ENCODE measurements at places on chromosomes 1 and 21.
A peak's percentile ranks its signal among the peaks of the same experiment; 100 is the strongest.

GRCh38 chr1:32724678-32725614 is 22.4 kb upstream of the SYNC start:
- no peak for DNase-seq

- DNase-seq = no peak
These were observed 2.8 kb downstream of the ARHGEF2 start for GRCh38 chr1:155975375-155976061.

GRCh38 chr1:193308438-193308837 is 122.0 kb upstream of the B3GALT2 start:
- DNase-seq = no peak

- DNase-seq = no peak
These were observed 101.1 kb downstream of the PRKAB2 start for GRCh38 chr1:147071142-147071541.

- DNase-seq = no peak
These were observed 77.7 kb downstream of the UROD start for GRCh38 chr1:45089711-45090110.

DNA sequence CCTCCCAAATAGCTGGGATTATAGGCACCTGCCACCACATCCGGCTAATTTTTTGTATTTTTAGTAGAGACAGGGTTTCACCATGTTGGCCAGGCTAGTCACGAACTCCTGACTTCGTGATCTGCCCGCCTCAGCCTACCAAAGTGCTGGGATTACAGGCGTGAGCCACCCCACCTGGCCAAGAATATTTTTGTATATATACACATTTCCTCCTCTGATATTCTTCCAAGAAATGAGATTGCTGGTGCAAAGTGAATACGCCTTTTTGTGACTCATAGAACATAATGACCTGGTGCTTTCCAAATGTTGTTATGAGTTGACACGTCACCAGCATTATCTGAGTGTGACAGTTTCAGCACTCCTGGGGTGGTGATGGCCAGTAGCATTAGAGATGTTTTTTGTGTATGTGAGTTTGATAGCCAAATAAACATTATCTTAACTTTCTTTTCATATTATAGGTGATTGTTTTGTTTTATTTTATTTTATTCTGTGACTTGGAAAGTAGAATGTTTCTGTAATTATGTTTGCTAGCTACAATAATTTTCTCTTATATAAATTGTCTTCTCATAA is 54.9 kb downstream of the KCNK1 start:
- DNase-seq = no peak

DNA sequence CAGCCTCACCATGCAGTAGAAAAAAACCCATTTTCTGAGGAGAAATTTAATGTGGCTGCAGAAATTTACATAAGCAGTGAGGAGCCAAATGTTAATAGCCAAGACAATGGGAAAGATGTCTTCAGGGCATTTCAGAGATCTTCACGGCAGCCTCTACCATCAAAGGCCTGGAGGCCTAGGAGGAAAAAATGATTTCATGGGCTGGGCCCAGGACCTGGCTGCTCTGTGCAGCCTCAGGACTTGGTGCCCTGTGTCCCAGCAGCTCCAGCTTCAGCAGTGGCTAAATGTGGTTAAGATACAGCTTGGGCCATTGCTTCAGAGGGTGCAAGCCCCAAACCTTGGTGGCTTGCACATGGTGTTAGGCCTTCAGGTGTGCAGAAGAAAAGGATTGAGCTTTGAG is 48.0 kb upstream of the PDE4B start:
- DNase-seq = no peak

DNA sequence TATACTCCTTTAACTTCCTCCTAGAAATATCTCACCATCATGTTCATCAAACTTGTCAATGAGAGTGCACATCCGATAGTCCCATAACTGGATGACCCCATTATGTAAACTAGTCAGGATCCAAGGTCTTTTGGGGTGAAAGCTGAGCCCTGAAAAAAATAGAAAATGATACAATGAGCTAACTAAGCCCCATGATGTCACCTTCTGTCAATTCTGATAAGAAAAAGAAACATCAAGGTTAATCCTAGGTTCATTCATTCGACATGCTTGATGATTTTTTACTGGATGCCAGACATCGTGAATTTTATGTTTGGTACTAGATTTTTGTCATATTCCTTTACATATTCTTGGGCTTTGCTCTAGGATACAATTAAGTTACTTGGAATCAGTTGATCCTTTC is 2.9 kb downstream of the COPA start:
- no peak for DNase-seq

DNA sequence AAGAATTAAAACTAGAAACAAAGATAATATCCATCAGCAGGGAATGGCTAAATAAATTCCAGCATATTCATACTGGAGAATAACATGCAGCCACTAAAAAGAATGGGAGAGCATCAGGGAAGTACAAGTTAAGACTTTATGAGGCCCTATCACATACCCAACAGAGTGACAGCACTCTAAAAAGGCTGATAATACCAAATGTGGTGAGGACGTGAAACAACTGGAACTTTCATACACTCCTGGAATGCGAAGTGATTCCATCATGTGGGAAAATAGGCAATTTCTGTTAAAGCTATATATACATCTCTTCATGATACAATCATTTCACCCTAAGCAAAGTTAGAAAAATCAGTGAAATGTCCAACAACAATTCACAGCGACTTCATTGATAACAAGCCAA is 42.6 kb downstream of the COL6A1 start:
- no peak for DNase-seq

- DNase-seq = no peak
These were observed 148.5 kb upstream of the KCNK2 start for GRCh38 chr1:214934045-214934444.

DNA sequence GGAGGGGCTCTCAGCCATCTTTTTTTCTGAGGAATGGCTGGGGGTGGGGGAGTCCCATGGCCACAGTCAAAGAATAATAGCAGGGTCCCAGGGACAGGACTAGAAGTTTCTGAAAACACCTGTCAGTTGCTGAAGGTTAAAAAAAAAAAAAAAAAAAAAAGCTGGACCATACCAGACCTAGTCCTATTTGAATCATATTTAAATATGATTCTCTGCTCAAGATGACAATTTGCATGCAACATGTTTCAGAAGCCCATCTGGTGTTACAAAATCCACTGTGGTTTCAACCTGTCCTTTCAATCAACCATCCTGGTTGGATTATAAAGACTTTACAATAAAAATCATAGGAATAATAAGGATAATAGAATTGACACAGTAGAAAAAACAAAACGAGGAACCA is 153.7 kb downstream of the TENT5C start:
- no peak for DNase-seq

DNA sequence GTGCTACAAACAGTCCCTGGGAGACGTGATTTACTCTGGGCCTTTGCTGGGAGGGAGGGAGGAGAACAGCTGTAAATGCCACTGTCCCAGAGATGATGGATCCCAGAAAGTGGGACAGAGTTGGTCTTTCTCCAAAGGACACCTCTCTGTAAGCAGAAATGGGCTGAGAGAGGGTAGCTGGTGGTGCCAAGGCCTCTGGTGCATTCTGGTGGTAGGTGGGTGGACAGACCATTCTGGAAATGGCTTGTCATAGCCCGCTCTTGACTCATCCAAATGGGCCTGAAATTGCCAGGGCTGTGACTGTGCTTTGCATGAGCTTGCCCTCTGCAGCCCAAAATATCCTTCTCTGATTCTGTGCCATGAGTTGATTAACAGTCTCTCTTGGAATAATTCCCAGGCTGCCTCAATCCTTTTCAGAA is 36.1 kb downstream of the CCDC185 start:
- no peak for DNase-seq

DNA sequence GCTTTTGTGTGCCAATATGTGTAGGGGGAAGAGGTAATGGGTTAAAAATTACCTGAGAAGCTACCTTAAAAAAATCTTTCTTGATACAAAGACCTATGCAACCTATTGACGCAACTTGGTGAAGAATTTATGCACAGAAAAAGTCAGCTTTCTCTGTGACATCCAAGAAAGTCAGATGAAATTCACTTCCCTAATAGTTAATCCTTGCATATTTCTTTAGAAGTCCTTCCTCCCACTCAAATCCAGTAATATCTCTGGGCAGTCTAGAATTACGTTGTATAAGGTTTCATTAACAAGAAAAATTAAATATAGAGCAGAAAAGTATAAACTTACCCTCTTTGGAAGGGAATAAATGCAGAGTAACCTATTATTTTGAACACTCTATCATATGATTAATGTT is 2.9 kb downstream of the UBAP2L start:
- DNase-seq = no peak

- no peak for DNase-seq
These were observed 21.1 kb downstream of the QSOX1 start for GRCh38 chr1:180175806-180176205.

DNA sequence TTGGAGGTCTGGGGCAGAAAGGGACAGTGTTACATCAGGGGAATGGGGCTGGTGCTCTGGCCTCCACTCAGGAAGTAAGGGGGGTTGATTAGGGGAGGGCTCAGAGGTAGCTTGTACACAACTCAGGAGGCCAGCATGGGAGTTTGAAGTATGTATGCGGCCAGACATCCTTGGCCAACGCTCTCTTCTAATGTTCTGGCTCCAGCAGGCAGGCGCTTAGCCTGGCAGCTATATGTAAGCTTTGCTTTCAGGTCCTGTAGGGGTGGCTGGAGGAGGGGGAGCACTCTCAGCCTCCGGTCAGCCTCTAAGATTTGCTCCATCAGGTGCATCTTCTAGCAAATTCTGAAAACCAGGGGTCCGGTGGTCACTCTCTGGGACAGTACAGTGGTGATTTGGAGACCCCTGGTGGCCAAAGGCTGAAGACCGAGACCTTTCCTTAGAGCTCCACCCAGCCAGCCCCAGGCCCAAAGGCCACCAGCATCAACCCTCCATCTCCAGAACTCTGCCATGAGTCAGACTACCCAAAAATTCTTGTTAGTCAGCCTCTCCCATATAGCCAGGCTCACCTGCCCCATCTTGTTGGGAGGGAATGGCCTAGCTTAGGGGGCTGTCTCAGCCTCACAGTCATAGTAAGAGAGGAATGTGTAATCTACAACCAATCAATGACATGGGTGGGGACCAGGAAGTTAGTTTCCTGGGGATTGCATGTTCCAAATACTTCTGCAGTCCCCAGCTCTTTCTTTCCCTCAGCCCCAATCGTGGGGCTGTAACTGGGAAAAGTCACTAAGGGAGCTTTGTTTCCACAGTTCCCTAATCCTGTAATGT is 9.7 kb upstream of the COL8A2 start:
- peak; percentile 17 for DNase-seq

GRCh38 chr1:152118915-152119314 is 3.7 kb upstream of the TCHH start:
- no peak for DNase-seq

DNA sequence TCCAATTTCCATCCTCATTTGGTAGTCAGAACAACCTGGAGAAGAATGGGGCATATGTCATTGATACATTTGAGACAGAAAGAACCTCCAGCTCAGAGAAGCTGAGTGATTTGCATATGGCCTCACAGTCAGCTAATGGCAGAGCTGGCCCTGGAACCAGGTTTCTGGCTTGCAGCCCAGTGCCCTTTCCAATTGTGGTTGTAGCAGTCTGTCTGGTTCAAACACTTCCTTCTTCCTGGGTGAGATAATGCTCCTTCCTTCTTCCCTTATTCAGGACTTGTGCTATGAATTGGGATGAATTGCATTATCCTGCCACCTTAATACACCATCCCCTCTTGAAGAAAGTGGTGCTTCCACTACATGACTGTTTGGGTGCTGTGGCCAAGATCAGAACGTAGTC is 24.2 kb downstream of the SLC5A9 start:
- DNase-seq = peak; percentile 34

DNA sequence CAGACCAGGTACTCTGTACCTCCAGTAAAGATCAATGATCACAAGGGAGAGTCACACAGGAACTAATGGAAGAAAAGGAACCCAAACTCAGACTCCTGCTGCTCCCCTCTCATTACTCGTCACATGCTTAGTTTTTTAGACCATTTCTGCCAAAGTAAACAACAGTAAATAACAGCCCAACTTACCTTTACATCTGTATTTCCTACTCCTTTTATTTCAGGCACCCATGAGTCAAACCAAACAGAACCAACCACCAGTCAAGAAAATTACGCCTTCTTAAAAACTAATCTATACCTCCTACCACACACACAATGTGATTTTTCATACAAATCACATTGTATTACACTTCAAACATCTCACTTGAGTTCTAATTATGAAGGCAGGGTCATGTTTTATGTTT is 61.4 kb upstream of the HTR1D start:
- no peak for DNase-seq

DNA sequence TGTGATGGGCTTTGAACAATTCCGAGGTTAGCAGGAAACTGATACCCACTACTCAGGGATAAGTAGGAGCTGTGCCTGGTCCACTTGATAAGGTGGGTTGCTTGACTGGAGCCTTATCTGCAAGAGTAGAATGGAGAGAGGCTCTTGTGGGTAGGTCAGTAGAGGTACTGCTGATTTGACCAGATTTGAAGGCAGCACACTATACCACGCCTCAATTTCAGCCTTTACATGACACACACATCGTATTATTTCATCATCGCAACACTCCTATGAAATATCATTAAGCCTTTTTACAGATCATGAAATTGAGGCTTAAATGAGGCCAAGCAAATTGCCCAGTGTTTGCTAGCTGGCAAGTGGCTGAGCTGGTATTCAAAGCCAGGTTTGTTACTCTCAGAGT is 69.6 kb downstream of the KCNJ15 start:
- no peak for DNase-seq

DNA sequence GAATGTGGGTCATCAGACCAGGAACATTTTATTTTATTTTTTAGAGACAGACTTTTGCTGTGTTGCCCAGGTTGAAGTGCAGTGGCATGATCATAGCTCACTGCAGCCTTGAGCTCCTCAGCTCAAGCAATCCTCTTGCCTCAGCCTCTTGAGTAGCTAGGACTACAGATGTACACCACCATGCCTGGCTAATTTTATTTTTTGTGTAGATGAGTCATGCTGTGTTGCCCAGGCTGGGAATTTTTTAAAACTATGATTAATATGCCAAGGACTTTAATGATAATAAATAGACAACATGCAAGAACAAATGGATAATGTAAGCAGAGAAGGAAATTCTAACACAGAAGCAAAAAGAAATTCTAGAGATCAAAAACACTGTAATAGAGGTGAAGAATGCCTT is 142.4 kb downstream of the AK5 start:
- DNase-seq = no peak

- no peak for DNase-seq
These were observed 119.5 kb upstream of the CSF3R start for GRCh38 chr1:36602184-36602583.

Measured in NCI-H1105 (cell line).